Activated T-helper 1 cell treated with anti-CD3 and anti-CD28 coated beads, Interleukin-2, amount 50 U/mL, for 16 hours (primary cell): ENCODE measurements at places on chromosomes 1 and 21.

DNA sequence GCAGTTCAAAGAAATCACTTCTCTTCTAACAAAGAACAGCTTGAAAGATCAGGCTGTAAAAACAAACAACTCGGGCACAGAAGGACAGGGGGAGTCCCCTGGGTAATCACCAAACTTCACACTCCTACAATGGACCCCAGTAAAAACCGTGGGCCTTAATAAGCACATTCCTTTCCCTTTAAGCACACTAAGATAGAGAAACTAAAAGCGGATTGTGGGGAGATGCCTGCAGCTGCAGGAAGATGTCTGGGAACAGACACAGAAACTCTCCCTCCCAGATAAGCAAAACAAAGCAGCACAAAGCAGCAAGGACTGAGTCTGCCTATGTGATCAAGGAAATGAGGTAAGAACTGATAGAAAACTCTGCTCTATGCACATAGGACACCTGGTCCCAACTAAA lies 37.6 kb upstream of the CTBS start:
- no peak for DNase-seq

GRCh38 chr1:38464071-38464661 lies 395.4 kb downstream of the RRAGC start:
- no peak for DNase-seq

- no peak for DNase-seq
Measured at GRCh38 chr1:14415396-14415795, 183.1 kb upstream of the KAZN start.

DNA sequence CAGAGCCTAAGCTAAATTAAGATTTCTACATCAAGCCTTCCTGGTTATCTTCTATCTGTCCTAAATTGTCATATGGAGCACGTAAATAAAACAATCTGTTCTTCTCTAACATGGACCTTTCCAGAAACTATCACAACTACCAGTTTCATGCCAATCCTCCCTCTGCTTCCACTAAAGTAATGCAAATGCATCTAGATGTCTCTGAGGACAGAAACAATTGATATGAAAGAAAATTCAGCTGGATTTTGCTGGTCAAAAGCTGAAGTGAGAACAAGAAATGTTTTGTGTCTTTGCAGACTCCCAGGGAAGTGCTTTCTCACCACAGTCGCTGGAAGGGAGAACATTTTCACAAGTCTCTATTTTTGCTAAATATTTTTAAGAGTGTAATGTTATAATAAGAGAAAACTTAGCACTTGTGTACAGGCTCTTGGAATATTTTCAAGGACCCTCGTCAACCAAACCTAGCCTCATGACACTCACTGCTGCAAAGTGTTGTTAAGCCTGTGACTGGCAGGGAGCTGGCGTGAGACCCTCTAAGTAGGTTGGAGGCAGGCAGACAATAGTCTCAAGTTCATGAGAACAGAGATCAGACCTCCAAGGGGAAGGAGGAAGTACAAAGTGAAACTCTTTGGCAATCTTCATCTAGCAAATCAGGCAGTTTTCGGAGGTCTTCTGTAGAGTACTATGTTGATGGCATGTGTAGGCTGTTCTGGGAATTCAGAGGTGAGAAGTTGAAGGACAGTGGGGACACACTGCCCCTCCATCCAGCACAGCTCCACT lies 38.8 kb downstream of the DNASE2B start:
- no peak for DNase-seq

- DNase-seq: no peak
Measured at GRCh38 chr1:84348759-84349158, 47.3 kb downstream of the SAMD13 start.

DNA sequence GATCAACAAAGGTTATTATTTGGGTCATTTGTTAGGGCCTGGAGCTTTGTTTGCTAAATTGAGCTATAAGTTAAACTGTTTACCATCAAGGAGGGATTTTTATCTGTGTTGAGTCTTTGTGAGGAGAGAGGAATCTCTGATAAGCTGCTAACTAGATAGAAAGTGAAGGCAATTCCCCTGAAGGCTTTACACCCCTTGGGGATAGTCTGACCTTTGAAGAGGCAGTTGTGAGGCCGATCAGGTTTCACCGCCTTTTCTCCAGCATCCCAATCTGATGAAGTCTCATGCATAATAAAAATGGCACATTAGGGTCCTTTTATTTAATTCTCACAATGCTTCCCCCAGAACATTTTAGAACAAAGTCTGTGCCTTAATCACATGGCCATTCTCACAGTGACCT lies 21.8 kb downstream of the C1orf21 start:
- DNase-seq: no peak

GRCh38 chr1:221994939-221995338 lies 253.1 kb upstream of the DUSP10 start:
- no peak for DNase-seq

- DNase-seq: no peak
Measured at GRCh38 chr1:202804126-202804525, 4.1 kb downstream of the KDM5B start.

- DNase-seq: no peak
Measured at GRCh38 chr1:1420654-1421141, 378 bp downstream of the ANKRD65 start.

DNA sequence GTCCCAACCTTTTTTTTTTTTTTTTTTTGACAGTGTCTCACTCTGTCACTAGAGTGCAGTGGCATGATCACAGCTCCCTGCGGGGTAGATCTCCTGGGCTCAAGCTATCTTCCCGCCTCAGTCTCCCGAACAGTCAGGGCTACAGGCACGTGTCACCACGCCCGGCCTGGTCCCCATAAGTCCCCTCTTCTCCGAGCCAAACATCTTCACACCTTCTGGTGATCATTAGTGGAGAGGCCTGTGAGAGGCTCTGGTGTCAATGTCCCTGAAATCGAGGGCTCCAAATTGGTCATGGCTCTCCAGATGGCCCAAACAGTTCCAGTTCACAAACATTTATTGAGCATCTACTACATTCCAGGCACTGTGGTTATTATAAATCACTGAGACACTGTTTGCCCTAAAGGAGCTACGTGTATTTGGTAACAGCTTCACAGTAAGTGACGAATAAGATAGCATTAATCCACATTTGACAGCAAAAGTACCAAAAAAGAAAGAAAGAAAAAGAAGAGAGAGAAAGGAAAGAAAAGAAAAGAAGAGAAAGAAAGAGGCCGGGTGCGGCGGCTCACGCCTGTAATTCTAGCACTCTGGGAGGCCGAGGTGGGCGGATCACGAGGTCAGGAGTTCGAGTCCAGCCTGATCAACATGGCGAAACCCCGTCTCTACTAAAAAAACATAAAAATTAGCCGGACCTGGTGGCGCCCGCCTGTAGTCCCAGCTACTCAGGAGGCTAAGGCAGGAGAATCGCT lies 867 bp upstream of the TIMM17A start:
- DNase-seq: no peak

- DNase-seq: no peak
Measured at GRCh38 chr1:100955322-100955721, 59.4 kb downstream of the SLC30A7 start.

DNA sequence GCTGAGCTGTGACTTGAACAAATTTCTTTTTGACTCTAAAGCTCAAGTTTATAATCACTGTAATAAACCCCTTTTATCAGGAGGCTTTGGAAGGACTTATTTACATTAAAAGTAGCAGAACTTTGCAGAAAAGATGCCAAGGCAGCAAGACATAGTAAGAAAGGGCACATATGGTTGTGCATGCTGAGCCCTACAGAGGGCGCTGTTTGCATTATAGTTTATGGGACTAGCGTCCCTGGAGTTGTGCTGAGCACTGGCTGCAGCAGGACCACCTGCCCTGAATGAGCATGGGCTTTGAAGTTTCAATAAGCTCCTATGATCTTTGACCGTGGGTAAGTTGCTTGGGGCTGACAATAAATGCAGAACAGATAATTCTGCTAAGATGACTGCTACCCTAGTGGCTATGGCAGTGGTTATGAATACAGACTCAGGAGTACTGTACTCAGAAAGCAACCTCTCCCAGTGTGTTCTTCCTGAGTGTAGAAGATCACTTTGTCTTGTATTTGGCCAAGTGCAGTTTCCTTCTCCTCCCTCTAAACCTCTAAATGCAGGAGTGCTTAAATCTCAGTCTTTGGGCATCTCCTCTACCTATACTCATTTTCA lies 45.4 kb upstream of the USP1 start:
- no peak for DNase-seq

GRCh38 chr21:21159253-21159899 lies 161.2 kb downstream of the NCAM2 start:
- DNase-seq: no peak

- DNase-seq: no peak
Measured at GRCh38 chr1:2187619-2188018, 7.0 kb downstream of the FAAP20 start.

- DNase-seq: no peak
Measured at GRCh38 chr1:90381598-90381997, 335.5 kb downstream of the BARHL2 start.

DNA sequence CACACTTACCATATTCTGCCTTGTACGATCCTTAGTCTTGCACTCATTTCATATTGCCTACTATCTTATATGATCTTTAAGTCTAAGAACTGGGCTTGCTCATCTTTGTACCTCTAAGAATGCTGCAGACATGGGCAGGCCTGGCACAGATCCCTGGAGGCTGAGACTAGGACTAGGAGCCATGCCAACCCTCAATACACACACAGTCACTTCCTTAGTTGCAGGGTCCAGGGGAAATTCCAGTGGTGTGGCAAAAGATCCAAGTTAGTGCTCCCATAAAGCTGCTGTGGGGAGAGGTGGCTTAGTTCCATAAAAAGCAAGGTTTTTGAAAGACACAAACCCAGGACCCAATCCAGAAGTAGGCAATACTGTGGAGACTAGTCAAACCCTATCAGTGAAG lies 59.9 kb downstream of the CYYR1 start:
- DNase-seq: no peak

DNA sequence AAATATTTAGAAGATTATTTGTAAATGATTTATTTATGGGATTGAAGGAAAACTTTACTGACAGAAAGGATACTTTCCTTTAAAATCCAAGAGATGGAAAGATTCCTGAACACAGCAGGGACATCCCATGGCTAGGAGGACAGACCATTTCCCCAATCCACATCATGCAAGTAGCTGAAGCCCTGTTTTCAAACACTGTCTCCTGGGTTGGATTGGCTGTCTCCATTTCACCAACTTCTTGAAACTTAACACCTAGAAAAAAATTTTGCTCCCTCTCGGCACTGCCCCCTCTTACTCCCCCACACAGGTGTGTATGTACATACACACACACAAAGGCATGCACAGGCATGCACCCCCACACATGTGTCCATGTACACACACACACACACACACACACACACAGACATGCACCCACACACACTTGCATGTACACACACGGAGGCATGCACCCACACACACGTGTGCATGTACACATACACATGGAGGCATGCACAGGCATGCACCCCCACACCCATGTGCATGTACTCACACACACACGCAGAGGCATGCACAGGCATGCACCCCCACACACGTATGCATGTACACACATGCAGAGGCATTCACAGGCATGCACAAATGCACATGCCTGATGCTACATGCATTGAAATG lies 320.0 kb downstream of the CHRM3 start:
- DNase-seq: no peak

DNA sequence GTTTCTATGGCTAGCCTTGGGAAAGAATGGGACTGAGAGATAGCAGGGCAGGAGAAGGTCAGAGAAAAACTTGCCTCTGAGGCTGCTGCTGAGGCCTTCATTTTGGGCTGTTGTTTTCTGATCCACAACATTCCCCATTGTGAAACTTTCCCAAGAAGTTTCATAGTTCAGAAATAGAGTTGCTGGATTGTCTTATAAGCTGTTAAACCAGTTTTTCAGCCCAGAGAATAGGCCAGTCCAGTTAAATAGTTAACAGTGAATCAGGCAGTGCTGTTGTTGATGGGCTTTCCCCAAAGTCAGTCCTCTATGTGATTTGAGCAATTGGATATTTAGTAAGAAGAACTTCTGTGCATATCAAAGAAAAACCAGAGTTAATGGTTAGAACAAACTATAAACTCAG lies 77.0 kb downstream of the C21orf91 start:
- no peak for DNase-seq

DNA sequence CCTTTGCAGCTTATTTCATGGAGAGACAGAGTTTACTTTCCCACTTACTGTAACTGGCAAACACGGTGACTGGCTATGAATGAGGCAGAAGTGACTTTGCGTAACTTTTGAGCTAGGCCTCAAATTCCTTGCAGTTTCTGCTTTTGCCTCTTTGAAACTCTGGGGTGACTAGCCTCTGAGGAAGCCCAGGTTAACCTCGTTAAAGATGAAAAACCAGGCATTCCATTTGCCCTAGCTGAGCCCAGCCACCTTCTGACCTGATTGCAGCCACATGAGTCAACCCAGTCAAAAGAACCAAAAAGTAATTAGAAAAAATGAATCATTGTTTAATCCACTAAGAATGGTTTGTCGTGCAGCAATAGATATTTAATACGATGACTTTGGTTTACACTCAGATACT lies 20.4 kb downstream of the PRMT6 start:
- no peak for DNase-seq

- no peak for DNase-seq
Measured at GRCh38 chr1:5739561-5740078, 252.6 kb downstream of the NPHP4 start.

GRCh38 chr1:106998431-106999002 lies 58.0 kb upstream of the PRMT6 start:
- DNase-seq: no peak

- DNase-seq: no peak
Measured at GRCh38 chr1:87064309-87064708, 149.9 kb downstream of the HS2ST1 start.

- no peak for DNase-seq
Measured at GRCh38 chr1:54402896-54403295, 3.3 kb downstream of the SSBP3 start.

DNA sequence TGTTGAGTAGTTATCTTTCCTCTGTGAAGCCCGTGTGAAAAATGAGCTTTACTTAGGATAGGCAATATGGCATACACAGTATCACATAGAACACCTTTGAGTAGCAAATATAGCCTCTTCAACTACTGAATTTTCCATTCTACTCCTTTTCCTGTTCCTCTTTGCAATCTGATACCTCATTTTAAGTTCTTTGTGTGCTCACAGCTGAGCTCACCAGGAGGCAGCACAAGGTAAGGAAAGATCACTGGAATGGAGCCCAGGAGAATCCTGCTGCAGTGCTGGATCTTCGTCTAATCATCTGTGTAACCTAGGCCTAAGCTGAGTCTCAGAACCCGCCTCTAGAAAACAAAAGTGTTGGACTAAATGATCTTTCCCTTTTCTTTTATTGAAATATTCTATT lies 171.0 kb downstream of the LRRC40 start:
- no peak for DNase-seq

DNA sequence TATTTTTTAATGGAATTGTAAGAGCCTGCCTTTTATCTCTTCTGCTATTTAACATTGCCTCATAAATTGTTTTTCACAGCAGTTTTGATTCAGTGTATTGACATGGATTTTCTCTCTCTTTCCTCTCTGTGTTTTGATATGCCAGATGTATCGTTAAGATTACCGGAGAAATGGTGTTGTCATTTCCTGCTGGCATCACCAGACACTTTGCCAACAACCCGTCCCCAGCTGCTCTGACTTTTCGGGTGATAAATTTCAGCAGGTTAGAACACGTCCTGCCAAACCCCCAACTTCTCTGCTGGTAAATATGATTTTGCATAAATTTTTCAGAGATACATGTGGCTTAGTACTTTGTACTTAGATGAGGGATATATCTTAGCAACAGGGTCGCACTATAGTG lies 23.1 kb upstream of the DYNLT5 start:
- DNase-seq: no peak

GRCh38 chr1:216702170-216702569 lies 21.1 kb downstream of the ESRRG start:
- DNase-seq: no peak
